WTC11 (cell line): ENCODE measurements at places on chromosomes 5 and 9.

GRCh38 chr5:115816226-115817081, at the start of gene CDO1:
CDO1 (minus strand) TSS chr5:115816659; CDS start chr5:115816397, 262 bp downstream.
- DNase-seq = peak; percentile 70
- H3K36me3 ChIP-seq = peaks cover 2% of the 10 kb centered on the region; the same call in 1 of the 2 replicates
- H3K27me3 ChIP-seq = peaks cover 27% of the 10 kb centered on the region
- H3K4me3 ChIP-seq = peak within 1 kb of the TSS; percentile 95
- H3K4me1 ChIP-seq = peaks cover 25% of the 10 kb centered on the region
- peak within 1 kb of the TSS; percentile 81 for H3K27ac ChIP-seq

DNA sequence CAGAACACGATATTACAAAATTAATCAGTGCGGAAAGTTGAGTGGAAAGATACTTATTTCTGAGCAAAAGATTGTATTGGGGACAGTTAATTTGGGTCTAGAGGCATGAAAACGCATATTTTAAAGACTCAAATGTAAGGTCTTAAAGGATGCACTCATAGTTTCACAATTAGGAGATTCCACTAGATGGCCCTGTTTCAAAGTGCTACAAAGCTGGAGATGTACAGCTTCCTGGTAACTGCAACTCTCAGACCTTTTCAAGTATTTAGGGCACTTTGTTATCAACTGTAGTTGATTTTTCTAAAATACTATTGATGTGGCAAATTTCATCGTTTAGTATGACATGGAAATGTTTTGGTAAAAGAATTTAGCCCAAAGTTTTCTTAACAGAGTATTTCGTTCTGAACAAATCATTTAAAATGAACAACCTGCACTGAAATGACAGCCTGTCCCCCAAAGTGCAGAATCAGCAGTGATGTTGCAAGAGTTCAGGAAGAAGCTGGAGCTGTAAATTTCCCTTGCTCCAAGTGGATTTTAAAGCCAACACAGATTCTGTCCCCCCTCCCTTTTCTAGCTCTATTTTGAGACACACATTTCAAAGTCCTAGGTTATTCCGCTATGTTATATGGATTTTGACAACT, 16.2 kb upstream of the NDUFB6 start:
- no peaks in the 10 kb centered on the region for H3K4me1 ChIP-seq
- H3K27me3 ChIP-seq = peaks cover 4% of the 10 kb centered on the region; the same call in 1 of the 2 replicates
- no peak overlapping the region for H3K27ac ChIP-seq
- no peak overlapping the region for H3K4me3 ChIP-seq
- H3K36me3 ChIP-seq = no peaks in the 10 kb centered on the region
- no peak for DNase-seq

- no peaks in the 10 kb centered on the region for H3K27me3 ChIP-seq
- no peak overlapping the region for H3K27ac ChIP-seq
- H3K36me3 ChIP-seq = no peaks in the 10 kb centered on the region
- peaks cover 15% of the 10 kb centered on the region for H3K4me1 ChIP-seq
These were observed 16.9 kb upstream of the COL5A1 start for GRCh38 chr9:134624621-134625181.

DNA sequence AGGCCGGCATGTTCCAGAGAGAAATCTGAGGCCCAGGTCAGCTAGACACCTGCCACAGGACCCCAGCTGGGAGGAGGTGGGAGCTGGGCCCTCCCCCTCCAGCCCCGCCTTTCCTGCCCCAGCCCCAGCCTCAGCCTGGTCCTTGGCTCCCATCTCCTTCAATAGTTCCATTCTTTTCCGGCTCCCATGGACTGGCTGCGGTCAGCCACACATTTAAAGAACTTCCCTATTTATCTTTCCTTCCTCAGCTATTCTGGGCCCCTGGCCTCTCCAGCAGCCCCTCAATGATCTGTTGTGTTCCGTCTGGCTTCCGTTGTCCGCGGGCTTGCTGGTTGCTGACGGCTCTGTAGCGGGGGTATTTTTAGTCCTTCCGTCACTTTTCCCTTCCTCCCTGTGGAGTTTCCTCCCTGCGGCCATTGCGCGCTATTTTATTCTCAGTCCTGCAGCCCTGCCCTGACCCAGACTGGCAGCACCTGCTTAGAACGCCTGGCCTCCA, 73.8 kb downstream of the AMBP start:
- no peak overlapping the region for H3K27ac ChIP-seq
- H3K4me3 ChIP-seq = no peak overlapping the region
- DNase-seq = peak; percentile 9
- H3K4me1 ChIP-seq = no peaks in the 10 kb centered on the region
- no peaks in the 10 kb centered on the region for H3K36me3 ChIP-seq
- H3K27me3 ChIP-seq = no peaks in the 10 kb centered on the region

GRCh38 chr9:119959846-119960545, 590.8 kb upstream of the BRINP1 start:
- peaks cover 34% of the 10 kb centered on the region for H3K4me1 ChIP-seq
- DNase-seq = no peak
- no peaks in the 10 kb centered on the region for H3K36me3 ChIP-seq
- no peak overlapping the region; the same call in 1 of the 2 replicates for H3K27ac ChIP-seq
- H3K4me3 ChIP-seq = no peak overlapping the region

- no peaks in the 10 kb centered on the region for H3K36me3 ChIP-seq
- no peak overlapping the region for H3K27ac ChIP-seq
- H3K27me3 ChIP-seq = no peaks in the 10 kb centered on the region; the same call in 1 of the 2 replicates
- DNase-seq = no peak
- no peaks in the 10 kb centered on the region for H3K4me1 ChIP-seq
These were observed 26.4 kb upstream of the RNF130 start for GRCh38 chr5:180097926-180098325.

GRCh38 chr9:125431741-125432271, 170.2 kb downstream of the GAPVD1 start:
- peak; percentile 31 for DNase-seq
- no peaks in the 10 kb centered on the region for H3K36me3 ChIP-seq
- no peak overlapping the region for H3K4me3 ChIP-seq
- H3K27ac ChIP-seq = no peak overlapping the region
- H3K4me1 ChIP-seq = peaks cover 5% of the 10 kb centered on the region
- no peaks in the 10 kb centered on the region for H3K27me3 ChIP-seq

- H3K27ac ChIP-seq = no peak overlapping the region
- H3K27me3 ChIP-seq = no peaks in the 10 kb centered on the region; the same call in 1 of the 2 replicates
- no peak for DNase-seq
- H3K4me3 ChIP-seq = no peak overlapping the region
These were observed 167.0 kb downstream of the FGF18 start for GRCh38 chr5:171586436-171586835.

GRCh38 chr5:36272136-36272690, 29.5 kb downstream of the RANBP3L start:
- H3K36me3 ChIP-seq = no peaks in the 10 kb centered on the region
- no peak overlapping the region for H3K27ac ChIP-seq
- peaks cover 6% of the 10 kb centered on the region; the same call in 1 of the 2 replicates for H3K27me3 ChIP-seq
- peaks cover 13% of the 10 kb centered on the region for H3K4me1 ChIP-seq
- no peak overlapping the region for H3K4me3 ChIP-seq
- no peak for DNase-seq

DNA sequence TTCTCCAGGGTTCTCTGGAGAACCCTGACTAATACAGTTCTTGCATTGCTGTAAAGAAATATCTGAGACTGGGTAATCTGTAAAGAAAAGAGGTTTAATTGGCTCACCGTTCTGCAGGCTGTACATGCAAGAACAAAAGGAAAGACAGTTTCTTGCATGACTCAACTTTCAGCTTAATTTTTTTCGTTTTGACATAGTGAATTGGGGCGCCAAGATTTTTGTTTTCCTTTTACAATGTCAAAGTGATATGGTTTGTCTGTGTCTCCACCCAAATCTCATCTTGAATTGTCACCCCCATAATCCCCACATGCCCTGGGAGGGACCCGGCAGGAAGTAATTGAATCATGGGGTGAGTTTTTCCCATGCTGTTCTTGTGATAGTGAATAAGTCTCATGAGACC, 11.8 kb upstream of the CRHBP start:
- H3K36me3 ChIP-seq = no peaks in the 10 kb centered on the region
- H3K4me1 ChIP-seq = 0 out of 2 replicates have a peak, but pooled peaks cover 3% of the 10 kb centered on the region
- H3K27me3 ChIP-seq = no peaks in the 10 kb centered on the region

GRCh38 chr9:27519466-27520465, 4.3 kb upstream of the IFNK start:
- no peak overlapping the region for H3K4me3 ChIP-seq
- no peak overlapping the region for H3K27ac ChIP-seq
- peaks cover 5% of the 10 kb centered on the region; the same call in 1 of the 2 replicates for H3K36me3 ChIP-seq
- DNase-seq = no peak

DNA sequence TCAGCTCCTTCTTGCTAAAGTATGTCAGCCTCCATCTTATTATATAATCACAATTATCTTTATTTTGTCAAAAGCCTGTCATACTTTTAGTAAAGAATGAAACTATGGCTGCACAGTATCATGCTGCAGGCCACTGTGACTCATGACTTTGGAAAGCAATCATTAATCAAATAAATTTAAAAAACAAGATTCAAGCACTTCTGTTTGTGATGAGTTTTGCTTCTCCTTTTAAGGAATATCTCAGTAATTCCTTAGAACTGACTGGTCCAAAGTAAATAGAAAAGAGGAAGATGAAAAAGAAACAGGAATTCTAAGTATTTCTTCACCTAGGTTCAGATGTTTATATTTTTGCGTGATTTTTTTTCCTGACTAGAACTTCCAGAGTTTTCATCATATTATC, 83.1 kb downstream of the EDIL3 start:
- no peak for DNase-seq
- no peak overlapping the region for H3K4me3 ChIP-seq
- H3K27ac ChIP-seq = no peak overlapping the region
- H3K27me3 ChIP-seq = no peaks in the 10 kb centered on the region

- H3K36me3 ChIP-seq = no peaks in the 10 kb centered on the region; the same call in 1 of the 2 replicates
- peaks cover 5% of the 10 kb centered on the region for H3K27me3 ChIP-seq
- no peak for DNase-seq
- H3K27ac ChIP-seq = no peak overlapping the region
- H3K4me1 ChIP-seq = peaks cover 18% of the 10 kb centered on the region
These were observed 1.6 kb downstream of the GRK6 start for GRCh38 chr5:177427919-177428573.

GRCh38 chr9:121369595-121370265, at the start of gene STOM:
STOM (minus strand) TSS chr9:121370250; CDS start chr9:121370187, 63 bp downstream.
- peak within 1 kb of the TSS; percentile 45; the same call in 1 of the 2 replicates for H3K27ac ChIP-seq
- H3K4me3 ChIP-seq = peak within 1 kb of the TSS; percentile 75
- no peak for DNase-seq
- H3K36me3 ChIP-seq = peaks cover 7% of the 10 kb centered on the region
- peaks cover 35% of the 10 kb centered on the region for H3K27me3 ChIP-seq
- peaks cover 35% of the 10 kb centered on the region for H3K4me1 ChIP-seq

DNA sequence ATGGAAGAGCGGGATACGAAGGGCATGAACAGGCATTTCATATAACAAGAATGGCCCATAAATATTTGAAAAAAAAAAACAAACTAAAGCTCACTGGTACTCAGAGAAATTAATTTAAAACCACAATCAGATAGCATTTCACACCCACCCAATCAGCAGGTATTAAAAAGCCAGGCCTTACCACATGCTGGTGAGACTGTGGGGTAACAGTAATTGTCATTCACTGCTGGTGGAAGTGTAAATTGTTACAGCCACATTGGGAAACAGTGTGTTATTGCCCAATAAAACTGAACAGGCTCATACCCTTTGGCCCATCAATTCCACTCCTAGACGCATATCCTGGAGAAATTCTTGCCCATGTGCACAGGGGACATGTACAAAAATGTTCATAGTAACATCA, 66.0 kb downstream of the PLAC8L1 start:
- no peaks in the 10 kb centered on the region for H3K36me3 ChIP-seq
- peaks cover 6% of the 10 kb centered on the region for H3K4me1 ChIP-seq
- no peaks in the 10 kb centered on the region for H3K27me3 ChIP-seq
- DNase-seq = no peak
- H3K27ac ChIP-seq = no peak overlapping the region
- no peak overlapping the region for H3K4me3 ChIP-seq

GRCh38 chr9:88024896-88025295, 50.6 kb upstream of the CDK20 start:
- peaks cover 27% of the 10 kb centered on the region for H3K4me1 ChIP-seq
- no peak overlapping the region for H3K27ac ChIP-seq
- H3K36me3 ChIP-seq = no peaks in the 10 kb centered on the region
- no peak for DNase-seq
- H3K4me3 ChIP-seq = no peak overlapping the region

GRCh38 chr9:88087906-88088305, 50.4 kb downstream of the SPATA31C2 start:
- H3K4me3 ChIP-seq = no peak overlapping the region
- DNase-seq = no peak
- peaks cover 3% of the 10 kb centered on the region; the same call in 1 of the 2 replicates for H3K27me3 ChIP-seq
- no peak overlapping the region for H3K27ac ChIP-seq
- H3K36me3 ChIP-seq = no peaks in the 10 kb centered on the region

DNA sequence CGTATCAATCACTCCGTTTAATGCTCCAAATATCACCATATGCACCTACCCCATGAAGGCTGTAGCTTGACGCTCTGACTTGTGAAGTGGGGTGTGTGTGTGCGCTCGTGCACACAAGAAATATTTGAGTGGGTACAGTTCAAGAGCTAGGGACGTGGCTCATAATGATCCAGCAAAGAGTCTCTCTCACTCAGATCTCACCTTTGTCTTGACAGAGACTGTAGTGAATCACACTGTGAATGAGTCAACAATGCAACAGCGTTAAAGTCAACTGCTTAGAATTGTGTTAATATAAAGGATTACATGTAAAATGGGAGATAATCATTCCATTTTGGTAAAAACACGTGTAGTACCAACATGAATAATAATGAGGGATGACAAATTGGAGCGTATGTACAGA, 119.4 kb downstream of the MED27 start:
- DNase-seq = no peak
- peaks cover 8% of the 10 kb centered on the region for H3K36me3 ChIP-seq
- H3K27ac ChIP-seq = no peak overlapping the region
- peaks cover 26% of the 10 kb centered on the region for H3K4me1 ChIP-seq

DNA sequence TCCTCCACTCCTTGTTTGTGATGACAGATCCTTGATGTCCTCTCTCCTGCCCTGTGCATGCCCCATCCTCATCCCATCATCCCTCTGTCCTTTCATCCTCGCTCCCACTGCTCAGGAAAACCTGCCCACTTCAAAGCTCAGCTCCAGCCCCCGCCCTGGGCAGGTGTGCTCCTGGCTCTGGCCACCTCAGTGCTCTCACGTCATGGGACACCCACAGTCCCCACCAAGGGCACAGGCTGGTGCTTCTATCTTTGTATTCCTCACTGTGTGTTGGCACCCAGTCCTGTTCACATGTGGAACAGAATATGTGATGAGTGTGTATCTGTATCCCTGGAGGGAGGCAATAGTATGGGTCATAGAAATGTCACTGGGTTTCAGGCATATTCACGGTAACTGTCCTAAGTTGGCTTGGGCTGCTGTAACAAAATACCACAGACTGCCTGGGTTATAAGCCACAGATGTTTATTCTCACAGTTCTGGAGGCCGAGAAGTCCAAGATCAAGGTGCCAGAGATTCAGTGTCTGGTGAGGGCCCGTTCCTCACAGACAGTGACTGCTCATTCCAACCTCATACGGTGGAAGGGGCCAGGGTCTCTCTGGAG, 13.5 kb downstream of the GFPT2 start:
- H3K4me3 ChIP-seq = no peak overlapping the region
- DNase-seq = no peak
- no peaks in the 10 kb centered on the region for H3K27me3 ChIP-seq
- peaks cover 60% of the 10 kb centered on the region for H3K36me3 ChIP-seq
- peaks cover 53% of the 10 kb centered on the region for H3K4me1 ChIP-seq
